ENCODE measurements at places on chromosomes 11 and 22.

GRCh38 chr11:125348674-125349309, 147.3 kb downstream of the FEZ1 start:
- peak; percentile 71 for DNase-seq

GRCh38 chr11:32005786-32006416, 85.0 kb upstream of the RCN1 start:
- DNase-seq: no peak

DNA sequence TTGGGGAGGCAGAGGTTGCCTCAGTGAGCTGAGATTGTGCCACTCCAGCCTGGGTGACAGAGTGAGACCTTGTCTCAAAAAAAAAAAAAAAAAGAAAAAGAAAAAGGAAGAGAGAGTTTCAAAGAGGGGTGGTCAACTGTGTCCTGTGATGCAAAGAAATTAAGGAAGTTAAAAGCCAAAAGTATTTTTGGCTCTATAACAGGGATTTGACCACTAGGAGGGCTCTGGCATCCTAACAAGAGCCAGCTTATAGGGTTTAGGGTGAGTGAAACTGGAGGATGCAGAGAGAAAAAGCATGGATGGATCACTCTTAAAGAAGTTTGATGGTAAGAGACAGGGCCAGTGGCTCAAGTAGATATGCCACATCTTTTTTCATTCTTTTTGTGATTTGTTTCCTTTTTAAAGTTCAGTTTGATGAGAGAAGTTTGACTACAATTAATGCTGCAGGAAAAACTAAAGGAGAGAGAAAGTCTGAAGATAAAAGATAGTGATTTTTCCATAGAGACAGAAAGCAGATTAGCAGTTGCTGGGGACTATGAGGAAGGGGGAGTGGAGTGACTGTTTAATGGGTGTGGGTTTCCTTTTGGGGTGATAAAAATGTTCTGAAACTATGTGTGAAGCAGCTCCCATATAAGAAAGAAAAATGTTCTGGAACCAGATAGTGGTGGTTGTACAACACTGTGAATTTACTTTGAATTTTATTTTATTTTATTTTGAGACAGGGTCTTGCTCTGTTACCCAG, 11.1 kb upstream of the MICAL2 start:
- no peak for DNase-seq

GRCh38 chr11:128342511-128343134, 244.7 kb downstream of the ETS1 start:
- no peak for DNase-seq
